ENCODE measurements at places on chromosomes 1 and 21. TPM values are rescaled to one million over a fixed set of nuclear protein-coding genes. Genes with fewer than 3 reads are reported as not detected.

Gene GBP6
- not detected for total RNA-seq

Gene OR2M2
- total RNA-seq: not detected

Gene LCE2C
- total RNA-seq: not detected

Gene FAAP20
- 177 TPM for total RNA-seq

Gene BARHL2
- total RNA-seq: not detected

Gene VSIG8
- total RNA-seq: not detected

Gene DMBX1
- 0.05 TPM for total RNA-seq

All from Panc1 (cell line).